ENCODE measurements at places on chromosomes 1 and 21.

- DNase-seq, result no peak
Observed at GRCh38 chr1:85019994-85020393, 23.1 kb upstream of the MCOLN2 start.

DNA sequence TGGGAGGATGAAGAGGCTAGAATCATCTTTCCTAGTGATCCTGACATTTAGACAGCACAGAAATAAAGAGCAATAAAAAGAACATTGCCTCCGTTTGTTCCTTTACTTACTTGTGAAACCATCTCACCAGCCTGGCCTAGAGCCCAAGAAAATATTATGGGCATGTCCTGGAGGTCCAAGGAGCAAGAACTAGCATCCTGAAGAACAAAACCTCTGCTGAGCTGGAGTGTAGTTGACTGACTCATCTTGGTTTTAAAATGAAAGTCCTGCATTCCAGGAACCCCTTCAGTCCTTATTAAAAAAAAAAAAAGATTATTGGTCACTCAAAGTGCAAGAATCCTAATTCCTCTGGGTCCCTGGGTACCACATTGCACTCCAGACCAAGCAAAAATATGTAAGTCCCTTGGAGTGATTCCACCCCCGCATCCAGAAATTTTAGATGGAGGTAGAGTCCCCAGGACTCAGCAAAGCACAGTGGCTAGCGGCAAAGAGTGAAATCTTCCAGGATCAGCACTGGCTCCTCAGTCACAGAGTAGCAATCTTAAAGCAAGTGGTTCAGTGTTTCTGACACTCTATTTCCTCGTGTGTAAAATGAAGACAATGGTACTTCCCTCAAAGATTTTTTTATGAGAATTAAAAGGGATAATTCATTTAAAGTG is 7.0 kb downstream of the SMCP start:
- DNase-seq, result no peak

DNA sequence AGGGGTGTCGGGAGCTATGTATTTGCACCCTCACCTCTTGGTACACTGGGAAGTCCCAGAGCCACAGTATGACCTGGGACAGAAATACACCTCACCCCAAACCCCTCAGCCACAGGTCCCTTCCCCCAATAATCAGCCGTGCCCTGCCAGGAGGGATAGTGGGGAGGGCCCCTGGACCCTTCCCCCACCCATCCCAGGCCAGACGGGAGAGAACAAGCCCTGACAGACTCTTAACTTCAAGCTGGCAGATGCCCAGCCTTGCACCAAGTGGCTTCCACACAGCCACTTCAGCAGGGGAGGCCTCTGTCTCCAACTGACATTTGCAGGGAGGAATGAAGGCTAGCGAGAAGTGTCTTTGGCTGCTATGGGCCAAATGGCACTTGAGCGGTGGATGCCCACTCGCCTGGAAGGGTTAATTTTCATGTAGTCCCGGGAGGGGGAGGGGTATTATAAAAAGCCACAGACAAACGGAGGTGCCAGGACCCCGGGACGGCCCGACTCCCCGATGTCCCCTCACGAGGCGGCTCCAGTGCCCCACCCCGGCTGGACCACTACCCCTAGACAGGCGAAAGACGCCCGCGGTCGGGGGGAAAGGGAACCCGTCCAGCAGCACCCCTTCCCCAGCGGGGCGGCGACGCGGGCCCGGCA is 495 bp downstream of the SYNC start:
- DNase-seq, result no peak

DNA sequence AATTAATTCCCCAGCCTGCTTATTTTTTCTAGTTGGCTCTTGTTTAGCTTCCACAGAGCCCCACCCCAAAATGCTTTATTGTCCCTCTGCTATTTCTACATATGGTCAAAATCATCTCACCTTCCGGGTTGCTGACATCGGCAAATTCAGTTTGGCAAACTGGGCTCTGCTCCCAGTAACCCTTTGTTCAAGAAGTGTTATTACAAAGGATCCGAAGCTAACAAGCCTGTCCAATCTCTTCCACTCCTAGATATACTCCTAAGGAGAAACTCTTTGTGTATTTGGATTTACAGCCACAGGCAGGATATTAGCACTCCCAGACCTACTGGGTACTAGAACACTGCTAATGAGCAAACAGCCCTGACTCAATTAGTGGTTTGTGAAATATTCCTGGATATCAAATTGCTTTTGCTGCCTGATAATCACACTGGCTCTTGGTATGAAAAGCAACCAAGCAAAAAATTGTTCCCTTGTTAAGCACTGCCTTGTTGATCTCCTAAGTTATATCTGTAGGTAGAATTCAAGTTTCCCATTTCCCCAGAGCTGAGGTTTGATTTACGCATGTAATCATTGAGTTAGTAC is 4.0 kb downstream of the JUN start:
- DNase-seq, result no peak

DNA sequence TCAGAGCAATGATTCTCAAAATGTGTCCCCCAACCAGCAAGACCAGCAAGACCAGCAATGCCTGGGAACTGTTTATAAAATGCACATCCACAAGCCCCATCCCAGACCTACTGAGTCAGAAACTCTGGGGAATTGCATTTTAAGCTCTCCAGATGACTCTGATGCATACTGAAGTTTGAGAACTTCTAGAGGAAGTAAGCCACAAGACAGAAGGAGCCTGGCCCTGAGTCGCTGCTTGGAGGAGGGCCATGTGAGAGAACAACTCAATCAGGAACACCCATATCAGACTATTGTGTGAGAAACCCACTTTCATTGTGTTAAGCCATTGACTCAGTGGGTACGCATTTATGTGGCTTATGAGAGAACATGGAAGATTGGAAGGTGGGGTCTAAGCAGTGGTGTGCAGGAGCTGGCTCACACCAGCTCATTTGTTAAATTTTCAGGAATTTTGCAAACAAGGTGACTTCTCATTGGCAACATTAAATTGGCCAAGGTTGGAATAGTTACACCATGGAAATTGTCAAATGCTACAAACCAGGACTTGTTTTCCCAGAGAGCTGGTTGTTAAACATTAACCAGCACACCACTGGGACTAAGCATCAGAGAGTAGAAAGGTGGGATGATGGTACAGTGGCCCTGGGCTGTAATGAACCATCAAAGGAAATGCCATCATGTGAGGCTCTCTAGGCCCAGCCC is 38.9 kb downstream of the ATP1A1 start:
- DNase-seq, result no peak

DNA sequence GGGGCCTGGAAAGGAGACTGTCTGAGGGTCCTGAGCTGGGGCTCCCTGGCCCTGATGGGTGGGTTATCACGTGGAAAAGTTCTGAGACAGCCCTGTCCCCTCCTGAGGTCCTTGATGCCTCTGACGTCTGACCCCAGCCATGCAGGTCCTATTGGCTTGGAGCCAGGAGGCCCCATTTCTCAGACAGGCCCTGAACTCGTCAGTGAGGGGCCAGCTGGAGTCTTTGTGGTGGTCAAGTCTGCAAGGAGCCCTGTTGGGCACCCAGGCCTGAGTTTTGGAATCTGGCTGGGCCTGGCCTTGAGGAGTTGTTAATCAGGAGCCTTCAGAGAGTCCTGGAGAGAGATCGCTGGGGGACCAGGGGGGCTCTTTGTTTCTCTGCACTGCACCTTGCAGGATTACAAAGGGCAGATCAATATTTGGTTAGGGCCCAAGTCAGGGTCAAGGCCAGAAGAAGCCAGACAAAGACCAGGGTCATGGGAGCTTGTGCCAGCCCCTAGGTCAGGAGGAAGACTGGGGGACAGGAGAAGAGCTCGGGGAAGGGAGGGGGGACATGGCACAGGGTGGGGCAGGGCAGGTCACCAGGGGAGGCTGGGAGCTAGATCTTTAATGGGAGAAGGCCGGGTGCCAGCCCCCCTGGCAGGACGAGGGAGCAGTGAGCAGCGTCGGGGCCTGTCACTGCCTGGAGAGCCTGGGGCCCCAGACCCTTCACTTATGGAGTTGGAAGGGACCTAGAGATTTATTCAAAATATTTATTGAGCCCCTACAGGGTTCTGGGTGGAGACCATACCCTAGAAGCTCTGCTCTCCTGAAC is 83.2 kb downstream of the PTPRU start:
- DNase-seq, result no peak

- no peak for DNase-seq
Observed at GRCh38 chr1:109909561-109909960, 1.1 kb upstream of the CSF1 start.

GRCh38 chr1:109148987-109149561 is 35.2 kb downstream of the ELAPOR1 start:
- DNase-seq, result no peak

GRCh38 chr1:45945426-45945825 is 142.0 kb downstream of the MAST2 start:
- DNase-seq, result no peak

DNA sequence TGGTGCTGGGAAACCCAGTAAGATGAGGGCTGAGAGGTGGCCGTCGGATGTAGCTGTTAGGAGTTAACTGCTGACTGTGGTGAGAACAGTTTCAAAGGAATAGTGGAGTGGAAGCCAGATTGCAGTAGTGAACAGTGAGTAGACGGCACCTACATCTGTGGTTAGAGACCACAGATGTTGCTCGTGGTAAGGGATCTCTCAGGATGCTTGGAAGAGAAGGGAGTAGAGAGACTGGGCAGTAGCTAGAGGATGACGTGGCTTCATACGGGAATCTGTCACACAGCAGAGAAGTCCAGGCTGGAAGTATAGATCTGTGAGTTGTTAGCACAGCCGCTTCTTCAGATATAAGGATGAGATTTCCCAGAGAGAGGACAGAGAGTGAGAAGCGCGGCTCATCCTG is 7.8 kb upstream of the ARTN start:
- no peak for DNase-seq

- no peak for DNase-seq
Observed at GRCh38 chr1:98296681-98297080, 364.8 kb upstream of the SNX7 start.

DNA sequence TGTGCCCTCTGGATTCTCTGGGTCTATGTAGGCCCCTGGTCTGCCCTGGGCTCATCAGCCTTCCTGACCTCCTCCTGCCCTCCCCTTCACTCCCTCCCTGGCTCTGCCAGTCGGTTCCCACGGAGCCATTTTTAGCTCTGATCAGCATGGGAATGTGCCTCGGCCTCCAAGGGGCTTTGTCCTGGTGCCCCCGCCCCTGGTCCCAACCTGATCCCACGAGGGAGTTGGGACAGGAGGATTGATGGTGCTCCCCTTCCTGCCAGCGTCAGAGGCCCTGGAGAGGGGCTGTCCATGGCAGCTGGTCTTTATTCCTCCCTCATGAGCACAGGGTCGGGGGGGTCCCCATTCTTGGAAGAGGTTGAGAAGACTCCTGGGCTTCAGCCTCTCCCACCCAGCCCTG is 24.9 kb downstream of the ETNK2 start:
- no peak for DNase-seq

- DNase-seq, result no peak
Observed at GRCh38 chr1:236476019-236476418, 47.8 kb upstream of the LGALS8 start.

- no peak for DNase-seq
Observed at GRCh38 chr1:46520063-46520911, 30.7 kb downstream of the DMBX1 start.

GRCh38 chr1:81069856-81070255 is 730.9 kb upstream of the ADGRL2 start:
- DNase-seq, result no peak

- DNase-seq, result no peak
Observed at GRCh38 chr1:53166912-53167311, 24.5 kb upstream of the SLC1A7 start.
